ENCODE measurements at places on chromosomes 2 and 18. TPM values are rescaled to one million over a fixed set of nuclear protein-coding genes. Genes with fewer than 3 reads are reported as not detected.

GRCh38 chr2:128726236-128726635 lies 407.6 kb upstream of the HS6ST1 start:
- no peak overlapping the region for H3K27ac ChIP-seq
- no peak for DNase-seq
- H3K36me3 ChIP-seq: no peaks in the 10 kb centered on the region
- H3K4me1 ChIP-seq: no peaks in the 10 kb centered on the region
- H3K4me3 ChIP-seq: no peak overlapping the region

- H3K27ac ChIP-seq: no peak overlapping the region
- no peaks in the 10 kb centered on the region for H3K4me1 ChIP-seq
- no peak for DNase-seq
- H3K27me3 ChIP-seq: peaks cover 24% of the 10 kb centered on the region
- H3K36me3 ChIP-seq: no peaks in the 10 kb centered on the region
Observed at GRCh38 chr18:78006774-78007260, 757.2 kb downstream of the GALR1 start.

- DNase-seq: no peak
- no peak overlapping the region for H3K27ac ChIP-seq
- no peaks in the 10 kb centered on the region for H3K4me1 ChIP-seq
- H3K4me3 ChIP-seq: no peak overlapping the region
- no peaks in the 10 kb centered on the region for H3K36me3 ChIP-seq
- no peaks in the 10 kb centered on the region for H3K27me3 ChIP-seq
Observed at GRCh38 chr2:56015711-56016115, 92.1 kb upstream of the EFEMP1 start.

- peaks cover 21% of the 10 kb centered on the region for H3K36me3 ChIP-seq
- no peak for DNase-seq
- H3K27me3 ChIP-seq: no peaks in the 10 kb centered on the region
- H3K4me3 ChIP-seq: no peak overlapping the region
- peaks cover 63% of the 10 kb centered on the region for H3K4me1 ChIP-seq
- no peak overlapping the region for H3K27ac ChIP-seq
Observed at GRCh38 chr2:36376992-36377738, 21.6 kb downstream of the CRIM1 start.

The HOXD13 gene
- not detected for total RNA-seq

GRCh38 chr2:43206602-43207001 lies 19.8 kb downstream of the ZFP36L2 start:
- DNase-seq: no peak
- H3K4me1 ChIP-seq: peaks cover 5% of the 10 kb centered on the region
- H3K4me3 ChIP-seq: no peak overlapping the region
- no peak overlapping the region for H3K27ac ChIP-seq

- DNase-seq: no peak
- no peak overlapping the region for H3K4me3 ChIP-seq
- H3K4me1 ChIP-seq: peaks cover 11% of the 10 kb centered on the region
Observed at GRCh38 chr2:8486141-8486540, 195.7 kb upstream of the ID2 start.

- DNase-seq: no peak
- H3K4me1 ChIP-seq: no peaks in the 10 kb centered on the region
- no peak overlapping the region for H3K27ac ChIP-seq
- H3K36me3 ChIP-seq: no peaks in the 10 kb centered on the region
- peaks cover 39% of the 10 kb centered on the region for H3K27me3 ChIP-seq
- no peak overlapping the region for H3K4me3 ChIP-seq
Observed at GRCh38 chr2:129801575-129801974, 177.9 kb upstream of the RAB6C start.

The CYRIA gene
- total RNA-seq: 1.5 TPM

GRCh38 chr2:240953426-240954410 lies 44.7 kb upstream of the SNED1 start:
- no peak overlapping the region for H3K4me3 ChIP-seq
- no peak overlapping the region for H3K27ac ChIP-seq
- H3K27me3 ChIP-seq: no peaks in the 10 kb centered on the region
- H3K36me3 ChIP-seq: no peaks in the 10 kb centered on the region

The MALL gene
- 18.3 TPM for total RNA-seq

The G6PC2 gene
- total RNA-seq: not detected

DNA sequence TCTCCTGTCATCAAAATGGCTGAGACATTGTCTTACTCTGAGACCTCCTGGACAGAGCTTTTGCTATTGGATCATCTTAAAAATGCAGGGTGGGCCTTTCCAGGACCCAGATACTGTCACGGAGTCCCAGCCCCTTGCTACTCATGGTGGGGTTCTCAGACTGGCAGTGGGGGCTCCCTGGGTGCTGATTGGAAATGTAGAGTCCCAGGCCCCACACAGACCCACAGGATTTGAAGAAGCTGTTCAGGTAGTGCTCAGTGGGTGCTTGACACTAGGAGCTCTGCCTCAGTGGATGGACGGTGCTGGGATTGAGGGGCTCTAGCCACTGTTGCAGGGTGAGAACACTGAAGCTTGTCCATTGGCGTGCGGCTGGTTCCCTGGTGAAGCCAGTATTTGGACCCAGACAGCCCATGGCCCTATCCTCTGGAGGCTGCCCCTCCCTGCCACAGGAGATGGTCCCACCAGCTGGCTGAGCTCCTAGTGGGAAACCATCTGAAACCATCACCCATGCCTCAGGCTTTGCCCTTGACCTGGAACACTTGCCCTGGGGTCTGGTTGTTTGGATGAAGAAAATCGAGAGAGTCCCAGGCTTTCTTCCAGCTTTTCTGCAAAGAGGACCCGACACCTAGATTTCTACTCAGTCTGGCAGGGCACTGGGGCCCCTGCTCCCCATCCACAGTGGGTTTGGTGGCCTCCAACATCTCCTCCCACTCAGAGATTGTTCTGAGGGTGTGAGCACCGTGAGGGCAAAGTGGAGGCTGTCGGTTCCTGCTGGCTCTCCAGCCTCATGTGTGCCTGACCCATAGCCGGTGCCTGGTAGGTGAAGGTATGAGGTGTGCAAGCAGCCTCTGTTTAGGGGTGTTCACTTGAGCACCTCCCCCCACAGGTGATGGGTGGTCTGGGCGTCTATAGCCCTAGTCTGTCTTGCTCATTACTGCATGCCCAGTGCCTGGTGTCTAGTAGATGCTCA lies 30.1 kb downstream of the MROH2A start:
- no peak for DNase-seq
- peaks cover 14% of the 10 kb centered on the region for H3K27me3 ChIP-seq
- no peak overlapping the region for H3K27ac ChIP-seq
- no peak overlapping the region for H3K4me3 ChIP-seq

The MAL gene
- total RNA-seq: 1.5 TPM

The MEP1B gene
- not detected for total RNA-seq

- no peak overlapping the region for H3K4me3 ChIP-seq
- H3K27ac ChIP-seq: no peak overlapping the region
- DNase-seq: no peak
- H3K27me3 ChIP-seq: no peaks in the 10 kb centered on the region
- H3K4me1 ChIP-seq: peaks cover 24% of the 10 kb centered on the region
Observed at GRCh38 chr2:30164131-30164925, 17.5 kb downstream of the YPEL5 start.

The ADD2 gene
- total RNA-seq: 3.0 TPM

DNA sequence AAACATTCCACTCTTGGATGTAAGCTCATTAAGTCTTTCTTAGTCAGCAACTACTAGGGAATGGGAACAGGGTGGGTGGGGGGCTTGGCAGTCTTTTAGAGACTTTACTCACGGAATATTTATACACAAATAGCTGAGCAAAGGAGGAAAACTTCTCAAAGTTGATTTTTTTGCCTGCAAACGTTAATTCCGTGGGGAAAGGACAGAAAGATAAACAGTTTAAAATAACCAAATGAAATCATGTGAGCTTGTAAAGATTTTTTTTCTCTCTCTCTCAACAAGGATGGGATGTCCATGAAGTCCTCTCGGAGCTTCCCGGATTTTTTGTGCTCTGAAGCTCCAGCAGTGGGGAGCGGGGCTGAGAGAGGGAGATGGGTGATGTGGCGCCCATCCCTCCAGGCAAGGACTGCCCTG lies 32.2 kb upstream of the MAT2A start:
- H3K27me3 ChIP-seq: no peaks in the 10 kb centered on the region
- peaks cover 27% of the 10 kb centered on the region for H3K4me1 ChIP-seq
- H3K36me3 ChIP-seq: no peaks in the 10 kb centered on the region
- no peak overlapping the region for H3K4me3 ChIP-seq

The DNER gene
- total RNA-seq: 0.13 TPM

The IL36A gene
- not detected for total RNA-seq

DNA sequence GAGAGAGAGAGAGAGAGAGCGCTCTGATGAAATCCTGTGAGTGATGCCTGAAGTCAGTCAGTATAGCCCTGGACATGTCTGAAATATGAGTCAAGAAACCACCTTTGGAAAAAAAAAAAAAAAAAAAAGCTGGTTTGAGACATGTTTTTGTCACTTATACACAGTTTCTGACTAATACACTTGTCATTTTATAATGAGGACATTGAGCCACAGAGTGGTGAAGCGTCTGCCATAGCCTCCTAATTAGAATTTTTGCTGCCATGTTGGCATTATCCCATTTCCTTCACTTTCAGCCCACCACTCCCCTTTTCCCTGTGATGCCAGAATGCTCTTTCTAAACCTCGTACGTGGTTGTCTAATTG lies 15.7 kb upstream of the MYO3B start:
- no peaks in the 10 kb centered on the region for H3K4me1 ChIP-seq
- no peaks in the 10 kb centered on the region for H3K36me3 ChIP-seq
- no peak overlapping the region for H3K27ac ChIP-seq

The AQP12B gene
- not detected for total RNA-seq

- H3K4me3 ChIP-seq: no peak overlapping the region
- peak overlapping the region; percentile 42 for H3K27ac ChIP-seq
- DNase-seq: no peak
- H3K4me1 ChIP-seq: peaks cover 35% of the 10 kb centered on the region
Observed at GRCh38 chr2:229083606-229084340, 187.3 kb downstream of the PID1 start.

The PAPOLG gene
- 8.5 TPM for total RNA-seq

DNA sequence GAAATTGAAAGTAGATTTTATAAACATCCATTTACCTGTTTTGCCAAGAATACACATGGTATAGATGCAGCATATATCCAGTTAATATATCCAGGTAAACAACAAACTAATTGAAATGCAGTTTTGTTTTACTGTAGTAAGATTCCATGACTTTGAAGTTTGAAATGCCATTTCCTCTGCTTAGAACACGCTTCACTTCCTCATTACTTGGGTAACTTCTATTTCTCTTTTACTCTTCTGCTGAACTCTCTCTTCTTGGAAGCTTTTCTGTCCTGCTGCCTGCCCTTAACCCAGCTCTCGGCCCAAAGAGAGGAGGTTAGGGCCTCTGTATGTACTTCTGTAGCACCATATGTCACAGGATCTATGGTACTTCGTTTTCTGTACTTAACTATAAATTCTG lies 14.1 kb upstream of the IL1RL2 start:
- H3K4me3 ChIP-seq: no peak overlapping the region
- peaks cover 100% of the 10 kb centered on the region for H3K36me3 ChIP-seq
- peaks cover 7% of the 10 kb centered on the region for H3K4me1 ChIP-seq
- no peaks in the 10 kb centered on the region for H3K27me3 ChIP-seq
- H3K27ac ChIP-seq: no peak overlapping the region
- no peak for DNase-seq

The IL1R1 gene
- total RNA-seq: 5.7 TPM

DNA sequence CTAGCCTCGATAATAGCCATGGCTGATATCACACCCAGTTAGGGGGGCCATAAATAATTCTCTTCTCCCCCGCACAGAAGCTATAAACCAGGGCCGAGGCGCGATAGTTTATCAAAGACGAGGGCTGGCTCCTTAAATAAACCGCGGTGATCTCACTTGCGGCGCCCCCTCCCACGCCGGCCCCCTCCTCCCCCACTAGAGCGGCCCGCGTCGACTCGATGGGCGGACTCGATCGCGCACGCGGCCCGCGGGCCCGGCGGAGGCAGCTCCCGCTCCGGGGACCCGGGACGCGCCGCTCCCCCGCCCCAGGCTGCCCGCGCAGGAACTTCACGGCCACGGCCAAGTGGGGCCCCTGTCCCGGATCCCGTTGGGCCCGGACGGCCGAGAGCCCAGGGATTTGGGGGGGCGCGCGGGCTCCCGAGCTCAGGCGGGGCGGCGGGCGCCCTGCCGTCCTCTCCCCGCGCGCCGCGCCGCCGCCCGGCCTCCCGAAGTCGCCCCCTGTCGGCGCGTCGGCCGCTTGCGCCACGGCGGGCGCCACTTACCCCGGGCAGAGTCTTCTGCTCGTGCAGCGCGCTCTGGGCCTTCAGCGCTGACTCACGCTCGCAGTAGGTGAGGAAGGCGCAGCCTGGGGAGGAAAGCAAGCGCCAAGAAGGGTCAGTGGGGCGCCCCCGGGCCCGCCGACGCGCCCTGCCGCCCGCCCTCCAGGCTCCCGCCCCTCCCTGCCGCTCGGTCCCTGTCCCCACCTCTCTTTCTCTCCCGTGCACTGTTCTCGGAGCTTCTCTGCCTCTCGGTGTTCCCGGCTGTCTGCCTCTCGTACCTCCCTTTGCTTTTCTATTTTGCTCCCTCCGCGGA lies 80.4 kb downstream of the CELF4 start:
- H3K27me3 ChIP-seq: peaks cover 66% of the 10 kb centered on the region
- H3K4me1 ChIP-seq: no peaks in the 10 kb centered on the region
- H3K36me3 ChIP-seq: no peaks in the 10 kb centered on the region

DNA sequence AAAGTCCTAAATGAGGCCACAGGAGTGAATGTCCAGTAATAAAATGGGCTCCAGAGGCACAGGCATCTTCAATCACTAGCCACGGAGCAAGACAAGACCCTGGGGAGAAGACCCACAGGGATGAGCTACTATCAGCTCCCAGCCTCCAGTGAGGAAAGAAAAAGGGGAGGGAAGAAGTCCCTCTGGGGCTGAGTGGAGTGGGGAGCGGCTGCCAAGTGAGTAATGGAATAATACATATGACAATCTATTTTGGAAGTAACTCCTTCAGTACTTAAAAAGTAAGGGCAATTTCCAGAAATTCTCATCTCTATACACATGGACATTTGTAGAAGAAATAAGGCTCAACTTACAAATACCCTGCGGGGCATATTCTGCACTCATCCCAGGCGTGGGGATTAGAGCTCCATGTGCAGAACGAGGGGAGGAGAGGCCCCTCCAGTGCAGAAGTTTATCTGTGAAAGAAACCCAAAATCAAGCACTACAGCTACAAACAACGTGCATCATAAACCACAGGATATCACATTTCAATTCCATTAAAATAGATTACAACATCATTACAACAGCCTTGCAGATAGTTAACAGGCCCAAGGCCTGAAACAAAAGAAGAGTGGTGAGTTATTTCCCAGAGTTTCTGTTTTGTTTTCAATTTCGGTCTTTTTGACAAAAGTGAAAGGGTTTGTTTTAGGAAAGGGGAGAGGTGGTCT lies 84.9 kb downstream of the BCL11A start:
- peak overlapping the region; percentile 37 for H3K27ac ChIP-seq
- H3K36me3 ChIP-seq: no peaks in the 10 kb centered on the region
- no peaks in the 10 kb centered on the region for H3K27me3 ChIP-seq
- peaks cover 14% of the 10 kb centered on the region for H3K4me1 ChIP-seq
- no peak overlapping the region for H3K4me3 ChIP-seq
- DNase-seq: no peak

DNA sequence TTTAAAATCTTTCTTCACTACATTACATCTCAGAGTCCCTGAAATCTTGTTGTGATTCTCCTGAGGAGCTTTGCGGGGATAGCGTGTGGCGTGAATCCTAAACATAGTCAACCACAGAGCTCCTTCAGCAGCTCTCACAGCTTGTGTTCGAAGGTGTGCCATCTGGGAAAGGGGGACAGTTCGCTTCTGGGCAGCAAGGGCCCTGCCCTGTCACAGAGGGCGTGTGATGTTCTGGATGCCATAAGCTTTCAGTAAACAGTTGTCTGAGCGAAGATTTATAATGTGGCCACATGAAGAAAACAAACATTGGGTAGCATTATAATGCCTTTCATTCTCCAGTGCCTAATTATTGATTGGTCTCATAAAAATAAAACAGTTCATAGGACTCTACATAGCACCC lies 172.5 kb downstream of the MYO1B start:
- H3K4me1 ChIP-seq: no peaks in the 10 kb centered on the region
- peaks cover 87% of the 10 kb centered on the region for H3K36me3 ChIP-seq
